ENCODE measurements at places on chromosomes 7 and 10.

GRCh38 chr10:118778727-118779126 is 24.0 kb upstream of the CACUL1 start:
- no peak for DNase-seq

GRCh38 chr7:92075455-92076158 is 58.7 kb downstream of the CYP51A1 start:
- no peak for DNase-seq

DNA sequence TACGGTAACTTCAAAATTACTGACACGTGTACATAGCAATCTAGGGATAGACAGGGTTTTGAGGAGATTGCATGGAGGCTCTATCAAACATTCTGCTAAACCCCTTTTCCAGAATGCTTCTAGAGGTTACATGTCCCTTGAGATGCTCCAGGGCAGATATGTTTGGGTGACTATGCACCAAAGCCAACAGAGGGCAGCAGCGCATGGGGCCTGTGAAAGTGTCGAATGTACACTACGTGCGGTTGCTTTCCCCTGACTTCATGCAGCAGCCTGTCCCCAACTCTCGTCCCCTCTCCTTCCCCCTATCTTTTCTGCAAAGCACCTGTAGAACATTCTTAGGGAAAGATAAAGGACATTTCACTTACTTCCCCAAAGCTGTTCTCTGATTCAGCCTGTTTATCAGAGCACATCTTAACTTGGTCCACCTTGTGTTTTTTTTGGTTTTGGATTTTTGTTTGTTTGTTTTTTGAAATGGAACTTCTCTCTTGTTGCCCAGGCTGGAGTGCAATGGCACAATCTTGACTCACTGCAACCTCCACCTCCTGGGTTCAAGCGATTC is 90.2 kb downstream of the UBE3C start:
- DNase-seq: no peak

DNA sequence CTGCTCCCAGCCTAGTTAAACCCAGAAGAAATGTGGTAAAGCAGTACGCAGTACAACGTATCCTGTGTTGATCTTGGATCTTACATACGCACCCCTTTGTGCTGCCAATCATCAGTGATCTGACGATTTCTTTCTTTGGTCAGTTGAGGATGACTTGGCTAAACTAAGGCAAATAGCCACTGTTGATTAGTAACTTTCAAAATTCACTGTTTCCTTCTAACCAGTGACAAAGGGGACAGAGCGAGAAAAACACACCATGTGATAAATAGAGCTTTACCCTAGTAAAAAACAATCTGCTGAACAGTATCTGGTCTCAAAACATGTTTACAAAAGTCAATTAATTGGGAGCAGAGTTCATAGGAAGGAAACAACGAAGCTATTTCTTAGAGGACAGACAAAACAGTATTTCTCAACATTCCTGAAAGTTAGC is 123.2 kb upstream of the RAB18 start:
- no peak for DNase-seq

GRCh38 chr7:122054393-122054792 is 89.7 kb downstream of the AASS start:
- DNase-seq: no peak

DNA sequence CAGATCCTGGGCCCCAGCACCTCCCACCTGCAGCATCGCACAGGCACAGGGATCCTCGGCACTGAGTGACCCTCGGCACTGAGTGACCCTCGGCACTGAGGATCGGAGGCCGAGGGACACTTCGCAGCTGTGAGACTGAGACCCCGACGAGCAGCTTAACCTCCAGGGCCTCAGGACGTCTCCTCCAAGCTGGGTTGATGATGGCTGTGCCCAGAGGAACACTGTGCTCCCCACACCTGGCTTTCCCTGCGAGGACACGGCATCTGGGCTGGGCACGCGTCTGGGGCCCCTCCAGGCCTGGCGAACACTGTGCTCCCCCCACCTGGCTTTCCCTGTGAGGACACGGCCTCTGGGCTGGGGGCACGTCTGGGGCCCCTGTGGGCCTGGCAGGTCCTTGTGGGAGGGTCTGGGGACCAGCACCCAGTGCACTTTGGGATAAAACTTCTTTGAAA is 158.3 kb upstream of the PPP2R2D start:
- DNase-seq: no peak

GRCh38 chr7:122082670-122083069 is 61.4 kb downstream of the AASS start:
- no peak for DNase-seq

DNA sequence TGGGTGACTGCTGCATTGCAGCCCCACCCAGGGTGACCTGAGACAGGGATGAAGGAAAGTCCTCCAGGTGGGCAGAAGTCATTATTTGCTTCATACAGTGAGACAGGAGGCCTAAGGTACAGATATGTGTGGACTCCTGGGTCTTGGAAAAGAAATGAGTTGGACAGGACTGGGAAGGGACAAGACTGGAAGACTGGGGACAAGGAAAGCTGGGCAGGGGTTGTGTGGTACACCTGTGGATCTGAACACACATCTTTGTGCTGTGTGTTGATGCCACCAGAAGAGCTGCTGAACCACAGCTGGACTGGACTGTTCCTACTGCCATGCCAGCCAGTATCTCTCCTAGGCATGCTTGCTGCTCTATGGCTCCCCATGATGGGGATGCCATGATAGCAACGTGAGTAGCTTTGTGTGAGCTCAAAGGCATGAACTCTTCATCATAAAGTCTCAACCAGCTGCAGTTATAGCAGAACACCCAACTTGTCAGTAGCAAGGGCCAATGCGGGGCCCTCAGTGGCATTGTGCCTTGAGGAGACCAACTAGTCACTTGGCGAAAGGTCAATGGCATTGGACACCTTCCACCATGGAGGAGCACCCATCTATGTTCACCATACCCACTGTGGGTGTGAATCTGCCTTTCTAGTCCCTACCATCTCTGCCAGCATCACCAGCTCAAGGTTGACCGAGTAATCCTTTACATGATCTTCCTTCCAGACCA is 76.0 kb upstream of the GRB10 start:
- DNase-seq: no peak

Data from activated naive CD8-positive, alpha-beta T cell treated with anti-CD3 and anti-CD28 coated beads, Interleukin-2, amount 10 ng/mL, durations not matched to agents 7 days and 5 days (primary cell).